ENCODE measurements at places on chromosomes 16 and 17. TPM values are rescaled to one million over a fixed set of nuclear protein-coding genes. Genes with fewer than 3 reads are reported as not detected.

Gene CHST6
- not detected for total RNA-seq

Gene KAT7
- 66.6 TPM for total RNA-seq

Gene CLEC18A
- total RNA-seq, result 0.36 TPM

Gene NLK
- total RNA-seq, result 7.8 TPM

Gene VMO1
- not detected for total RNA-seq

Gene BICDL2
- total RNA-seq, result 0.92 TPM

Gene GAS2L2
- 0.34 TPM for total RNA-seq

Gene CHRNE
- total RNA-seq, result 0.45 TPM

Gene SECTM1
- total RNA-seq, result 0.50 TPM

Gene P2RX1
- total RNA-seq, result 1.7 TPM

Gene TEX14
- 0.23 TPM for total RNA-seq

Gene HYDIN
- not detected for total RNA-seq

Gene GCGR
- total RNA-seq, result not detected

Gene IKZF3
- 52.2 TPM for total RNA-seq

Gene DUS2
- 35.1 TPM for total RNA-seq

Gene ACE
- 0.51 TPM for total RNA-seq

Gene CCL1
- not detected for total RNA-seq

Gene HOXB13
- total RNA-seq, result not detected

Gene MYH4
- total RNA-seq, result not detected

Gene GDPD3
- total RNA-seq, result 5.7 TPM

Gene EIF5A
- 1,064 TPM for total RNA-seq

Gene NPIPA3
- total RNA-seq, result 3.5 TPM

Gene NPTX1
- total RNA-seq, result 5.1 TPM

Gene TBC1D16
- total RNA-seq, result 9.6 TPM

Gene HSD17B1
- total RNA-seq, result 0.43 TPM

Gene ALOX12
- total RNA-seq, result not detected

Gene DOC2A
- 1.8 TPM for total RNA-seq

Gene CEMP1
- total RNA-seq, result not detected

Gene LRRC36
- 0.81 TPM for total RNA-seq

Gene VAT1L
- total RNA-seq, result not detected

Gene CMTM3
- total RNA-seq, result 48.0 TPM

Gene FN3K
- total RNA-seq, result 1.2 TPM

Gene IFI35
- total RNA-seq, result 35.8 TPM

Gene PRSS21
- total RNA-seq, result 11.3 TPM

Gene SMTNL2
- total RNA-seq, result not detected

Gene ADGRG1
- 4.9 TPM for total RNA-seq

Gene LMF1
- total RNA-seq, result 9.7 TPM

Gene CCDC40
- total RNA-seq, result 0.54 TPM

Gene CCL2
- total RNA-seq, result not detected

Gene SCGB1C2
- total RNA-seq, result not detected

Gene NOB1
- 146 TPM for total RNA-seq

Gene TBC1D28
- not detected for total RNA-seq

Gene ST6GALNAC2
- not detected for total RNA-seq

Gene VWA3A
- total RNA-seq, result not detected

Gene MAF
- total RNA-seq, result 18.6 TPM

Gene CCDC200
- total RNA-seq, result not detected

Gene EIF3C
- total RNA-seq, result 837 TPM

Gene OTOP2
- total RNA-seq, result not detected

Gene BRD7
- 76.2 TPM for total RNA-seq

Gene TBX6
- total RNA-seq, result 2.5 TPM

Gene KRT32
- not detected for total RNA-seq

Gene NPIPA2
- total RNA-seq, result 4.1 TPM

Gene FADS6
- total RNA-seq, result not detected

Gene KRT23
- total RNA-seq, result not detected

Gene IRX5
- total RNA-seq, result 0.14 TPM

Gene ADORA2B
- total RNA-seq, result 4.2 TPM

Gene IGFBP4
- 11.6 TPM for total RNA-seq

Gene FBXL19
- 21.1 TPM for total RNA-seq

All from activated CD8-positive, alpha-beta T cell treated with anti-CD3 and anti-CD28 coated beads for 36 hours (primary cell).